ENCODE measurements at places on chromosomes 7 and 10.

DNA sequence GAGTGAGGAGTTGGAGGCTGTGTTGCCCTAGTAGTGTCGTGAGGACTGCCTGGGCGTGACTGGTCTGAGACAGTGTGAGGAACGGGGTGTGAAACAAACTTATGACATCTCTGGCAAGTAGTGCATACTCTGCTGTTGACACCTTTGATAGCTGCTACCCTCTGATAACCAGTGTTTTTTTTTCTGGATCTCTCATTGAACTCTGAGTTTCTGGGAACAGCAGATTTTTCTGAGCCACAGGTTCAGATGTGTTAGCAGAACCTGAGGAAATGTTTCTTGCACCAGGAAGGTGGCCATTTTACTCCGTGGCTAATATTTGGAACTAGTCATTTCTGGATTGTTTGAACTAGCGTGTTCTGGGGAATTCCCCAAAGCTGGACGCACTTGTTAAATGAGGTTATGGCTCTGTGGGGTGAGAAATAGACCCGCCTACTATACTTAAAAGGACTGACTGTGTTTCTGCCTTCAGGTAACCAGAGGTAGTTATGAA, 52.9 kb downstream of the AUTS2 start:
- DNase-seq = no peak

DNA sequence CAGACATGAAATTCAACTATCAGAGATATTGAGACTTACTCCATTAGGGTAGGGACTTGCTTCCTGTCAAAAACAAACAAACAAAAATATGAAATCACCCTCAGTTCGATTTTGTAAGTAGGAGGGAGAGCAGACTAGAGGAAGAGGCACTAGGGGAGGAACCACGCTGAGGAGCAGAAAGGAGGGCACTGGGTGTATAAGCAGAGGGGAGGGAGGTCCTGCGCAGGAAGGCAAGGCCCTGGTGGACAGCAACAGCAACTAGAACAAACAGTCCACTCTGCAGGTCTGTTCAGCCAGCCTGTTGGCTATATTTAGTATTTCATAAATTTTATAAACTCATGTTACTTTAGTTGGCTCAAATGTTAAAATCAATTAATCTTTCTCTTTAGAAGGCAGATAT, 937.1 kb upstream of the C7orf33 start:
- no peak for DNase-seq

DNA sequence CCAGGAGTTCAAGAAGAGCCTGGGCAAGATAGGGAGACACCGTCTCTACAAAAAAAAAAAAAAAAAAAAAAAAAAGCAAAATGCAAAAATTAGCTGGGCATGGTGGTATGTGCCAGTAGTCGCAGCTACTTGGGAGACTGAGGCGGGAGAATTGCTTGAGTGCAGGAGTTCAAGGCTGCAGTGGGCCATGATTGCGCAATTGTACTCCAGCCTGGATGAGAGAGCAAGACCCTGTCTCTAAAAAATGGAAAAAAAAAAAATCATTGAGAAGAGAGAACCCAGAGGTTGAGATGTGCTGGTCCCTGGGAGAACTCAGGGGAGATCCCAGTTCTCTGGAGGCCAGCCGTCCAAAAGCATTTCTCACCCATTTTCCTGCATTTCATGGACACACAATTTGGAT, 95.2 kb downstream of the GALNT17 start:
- DNase-seq = no peak

GRCh38 chr7:24866004-24866615, 108.8 kb upstream of the GSDME start:
- DNase-seq = no peak

DNA sequence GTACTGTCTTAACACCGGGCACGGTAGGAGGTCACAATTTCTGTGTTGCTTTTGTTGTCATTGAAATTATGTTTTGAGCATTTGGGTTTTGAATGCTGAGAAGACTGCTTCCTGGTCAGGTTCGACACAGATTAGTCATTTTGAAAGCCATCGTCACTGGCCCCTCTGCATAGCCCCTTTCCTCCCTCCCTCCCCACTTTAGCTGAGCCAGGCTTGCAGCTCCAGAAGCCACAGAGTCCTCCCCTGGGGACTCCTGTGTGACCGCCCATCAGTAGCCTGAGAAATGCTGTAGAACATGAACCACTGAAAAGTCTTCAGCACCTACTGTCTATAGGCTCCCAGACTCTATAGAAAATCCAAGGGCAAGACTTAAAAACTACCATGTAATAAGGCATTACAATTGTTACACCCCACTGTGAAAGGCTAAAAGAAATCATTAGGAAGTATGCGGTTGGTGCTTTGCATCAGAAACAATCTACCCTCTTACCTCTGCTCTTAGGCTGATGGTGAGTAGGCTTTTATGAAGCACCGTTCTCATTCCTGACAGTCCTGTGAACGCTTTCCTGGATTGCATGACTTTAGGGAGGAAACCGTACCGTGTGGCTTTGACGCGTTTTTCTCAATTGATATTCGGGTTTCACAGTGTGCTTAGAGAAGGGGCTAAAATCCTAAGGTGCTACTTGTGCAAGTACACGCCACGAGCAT, 24.8 kb downstream of the JCAD start:
- DNase-seq = no peak

- DNase-seq = no peak
These were observed 33.3 kb downstream of the LRMDA start for GRCh38 chr10:75464478-75465449.

- DNase-seq = no peak
These were observed 18.6 kb upstream of the ADRB1 start for GRCh38 chr10:114024876-114025610.

GRCh38 chr10:61974601-61975390, 73.3 kb downstream of the ARID5B start:
- no peak for DNase-seq

DNA sequence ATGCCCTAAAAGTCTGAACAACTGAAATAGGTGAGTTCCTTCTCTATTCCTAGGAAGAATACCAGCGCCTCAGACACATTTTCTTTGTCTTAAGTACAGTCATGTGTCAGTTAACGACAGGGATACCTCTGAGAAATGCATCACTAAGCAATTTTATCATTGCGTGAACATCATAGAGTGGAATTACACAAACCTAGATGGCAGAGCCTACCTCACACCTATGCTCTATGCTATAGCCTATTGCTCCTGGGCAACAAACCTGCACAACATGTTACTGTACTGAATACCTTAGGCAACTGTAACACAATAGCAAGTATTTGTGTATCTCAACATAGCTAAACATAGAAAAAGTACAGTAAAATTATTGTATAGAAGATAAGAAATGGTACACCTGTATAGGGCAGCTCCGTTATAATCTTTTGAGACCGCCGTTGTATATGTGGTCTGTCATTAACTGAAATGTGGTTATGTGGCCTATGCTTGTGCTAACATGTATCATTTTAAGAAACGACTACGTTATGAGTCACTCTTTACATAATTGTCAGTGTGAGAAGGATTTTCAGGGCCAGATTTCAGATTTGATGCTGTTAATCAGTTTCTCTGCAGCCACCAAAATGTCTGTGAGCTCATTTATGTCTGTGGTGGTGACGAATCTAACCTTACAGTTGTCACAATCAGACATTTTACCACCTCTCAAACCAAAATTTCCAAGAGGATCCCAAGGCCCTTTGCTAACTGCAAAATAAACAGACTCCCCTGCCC, 66.1 kb upstream of the STK17A start:
- DNase-seq = no peak

DNA sequence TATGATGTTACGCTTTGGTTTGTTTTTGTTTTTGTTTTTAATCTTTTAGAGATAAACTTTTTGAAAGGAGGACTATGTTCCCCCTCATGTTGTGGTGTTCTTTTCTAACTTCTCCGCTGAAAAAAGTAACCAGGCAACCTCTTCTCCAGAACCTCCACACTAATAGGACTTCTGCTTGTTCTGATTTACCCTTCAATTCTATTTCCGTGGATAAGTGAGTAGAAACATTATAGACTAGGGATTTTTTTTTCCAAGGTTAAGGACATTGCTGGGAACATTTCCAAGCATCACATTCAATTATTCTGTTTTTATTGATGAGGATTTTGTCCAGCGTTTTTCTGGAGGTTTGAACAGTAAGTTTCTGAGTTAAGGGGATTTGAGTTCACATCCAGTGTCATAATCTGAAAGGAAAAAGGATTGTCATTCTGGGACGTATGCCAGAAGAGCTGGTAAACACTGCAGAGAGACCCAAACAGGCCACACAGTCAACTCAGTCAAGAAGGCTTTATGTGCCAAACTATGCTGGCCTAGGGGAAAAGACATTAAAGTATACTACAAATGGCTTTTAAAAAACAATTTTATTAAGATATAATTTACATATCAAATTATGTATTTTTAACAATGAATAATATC, 28.3 kb upstream of the RALA start:
- no peak for DNase-seq

GRCh38 chr10:2584385-2584784, 483.0 kb upstream of the PFKP start:
- no peak for DNase-seq

- DNase-seq = no peak
These were observed 406 bp downstream of the ZP3 start for GRCh38 chr7:76425156-76425555.

DNA sequence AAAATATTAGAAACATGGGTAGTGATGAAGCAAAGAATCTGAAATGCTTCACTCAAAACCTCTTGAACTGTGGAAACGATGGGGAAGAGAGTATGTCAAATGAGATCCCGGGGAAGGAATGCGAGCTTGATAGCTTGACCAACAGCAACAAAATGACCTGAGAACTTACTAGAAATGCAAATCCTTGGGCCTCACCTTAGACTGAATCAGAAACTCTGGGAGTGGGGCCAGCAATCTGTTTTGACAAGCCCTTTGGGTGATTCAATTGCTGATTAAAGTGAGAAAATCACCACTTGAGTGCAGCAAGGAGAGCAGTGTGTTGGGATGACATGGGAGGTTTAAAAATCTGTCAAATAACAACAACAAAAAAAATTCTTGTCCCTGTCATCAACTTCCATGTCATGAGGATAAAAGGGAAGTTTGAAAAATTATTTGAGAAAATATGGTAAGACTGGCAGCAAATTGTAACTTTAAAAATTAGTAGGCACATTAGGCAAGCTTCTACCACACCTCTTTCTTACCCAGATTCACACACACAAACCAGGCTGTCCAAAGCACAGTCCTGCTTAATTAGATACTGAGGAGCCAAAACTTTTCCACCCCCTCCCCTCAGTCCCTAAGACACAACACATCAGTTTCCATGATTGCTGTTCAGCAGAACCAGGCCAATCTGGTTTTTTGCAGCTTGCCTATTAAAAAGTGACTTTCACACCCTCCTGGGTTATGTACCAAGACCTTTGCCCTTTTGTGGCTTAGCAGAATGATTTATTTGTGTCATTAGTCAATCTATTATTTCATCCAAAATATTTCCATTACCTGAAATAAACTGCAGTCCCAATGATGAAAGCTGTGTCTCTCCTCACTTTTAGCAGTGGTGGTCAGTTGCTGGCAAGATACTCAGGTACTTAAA, 15.6 kb downstream of the CALCR start:
- DNase-seq = no peak

DNA sequence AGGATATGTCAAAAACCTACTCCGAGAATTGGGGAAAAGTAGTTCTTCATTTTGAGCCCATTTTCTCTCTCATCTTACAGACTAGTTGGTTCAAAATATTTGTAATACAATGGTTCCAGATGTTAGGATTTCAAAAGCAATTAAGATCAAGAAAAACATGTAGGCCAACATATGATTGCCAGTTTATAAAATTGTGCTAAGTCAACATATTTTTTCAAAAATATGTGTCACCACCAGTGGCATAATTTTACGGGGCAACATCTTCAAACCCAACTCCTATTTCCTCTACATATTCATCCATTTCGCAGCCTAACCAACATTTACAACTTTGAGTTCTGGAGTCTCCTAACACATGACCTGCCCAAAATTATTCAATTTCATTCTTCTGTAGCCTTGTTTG, 514.5 kb upstream of the TPK1 start:
- DNase-seq = no peak
